ENCODE measurements at places on chromosomes 16 and 17. TPM values are rescaled to one million over a fixed set of nuclear protein-coding genes. Genes with fewer than 3 reads are reported as not detected.

The MRPL58 gene
- 33.8 TPM for total RNA-seq

The TERB1 gene
- not detected for total RNA-seq

The KRT32 gene
- total RNA-seq, result not detected

The TOM1L1 gene
- 30.3 TPM for total RNA-seq

The SLC4A1 gene
- total RNA-seq, result not detected

The CPSF4L gene
- not detected for total RNA-seq

The NOXO1 gene
- total RNA-seq, result 0.39 TPM

The TEKT1 gene
- not detected for total RNA-seq

The RBBP6 gene
- total RNA-seq, result 20.9 TPM

The CSH1 gene
- not detected for total RNA-seq

The EPX gene
- total RNA-seq, result not detected

The RAI1 gene
- total RNA-seq, result 9.4 TPM

The ARHGAP44 gene
- total RNA-seq, result 2.0 TPM

The TSPAN10 gene
- total RNA-seq, result 1.4 TPM

The PYCARD gene
- total RNA-seq, result 49.1 TPM

The ELMO3 gene
- 0.59 TPM for total RNA-seq

The ALOX15B gene
- total RNA-seq, result 0.20 TPM

The TMED6 gene
- total RNA-seq, result 0.37 TPM

The ACSM2A gene
- total RNA-seq, result not detected

The GLP2R gene
- total RNA-seq, result not detected

The GRB7 gene
- total RNA-seq, result 0.20 TPM

The BBS2 gene
- 34.6 TPM for total RNA-seq

The ADORA2B gene
- 27.2 TPM for total RNA-seq

The EVPLL gene
- not detected for total RNA-seq

The HSD17B1 gene
- total RNA-seq, result 4.3 TPM

The RAB26 gene
- total RNA-seq, result 0.20 TPM

The HS3ST4 gene
- not detected for total RNA-seq

The TSNAXIP1 gene
- 0.98 TPM for total RNA-seq

The TMEM238L gene
- total RNA-seq, result not detected

The ALDH3A1 gene
- 0.20 TPM for total RNA-seq

All from subcutaneous preadipocyte (primary cell).